Posterior cingulate gyrus (tissue), 11 donors: ENCODE measurements at places on chromosomes 3 and 15.
A peak's percentile ranks its signal among the peaks of the same experiment; 100 is the strongest.

GRCh38 chr3:154758109-154758868 is 321.8 kb upstream of the MME start:
- DNase-seq, result no peak

DNA sequence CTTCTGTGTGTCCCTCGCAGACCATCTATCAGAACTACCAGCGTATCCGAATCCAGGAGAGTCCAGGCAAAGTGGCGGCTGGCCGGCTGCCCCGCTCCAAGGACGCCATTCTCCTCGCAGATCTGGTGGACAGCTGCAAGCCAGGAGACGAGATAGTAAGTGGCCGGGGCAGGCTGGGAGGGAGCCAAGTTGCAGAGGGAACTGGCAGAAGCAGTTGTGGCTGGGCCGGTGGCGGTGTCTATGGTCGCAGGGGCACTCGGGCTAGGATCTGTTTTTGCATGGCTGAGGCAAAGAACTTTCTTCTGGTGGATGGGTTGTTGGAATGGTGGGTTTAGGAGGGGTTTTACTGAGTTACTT is 10.1 kb downstream of the MCM2 start:
- peak; percentile 69 for DNase-seq

DNA sequence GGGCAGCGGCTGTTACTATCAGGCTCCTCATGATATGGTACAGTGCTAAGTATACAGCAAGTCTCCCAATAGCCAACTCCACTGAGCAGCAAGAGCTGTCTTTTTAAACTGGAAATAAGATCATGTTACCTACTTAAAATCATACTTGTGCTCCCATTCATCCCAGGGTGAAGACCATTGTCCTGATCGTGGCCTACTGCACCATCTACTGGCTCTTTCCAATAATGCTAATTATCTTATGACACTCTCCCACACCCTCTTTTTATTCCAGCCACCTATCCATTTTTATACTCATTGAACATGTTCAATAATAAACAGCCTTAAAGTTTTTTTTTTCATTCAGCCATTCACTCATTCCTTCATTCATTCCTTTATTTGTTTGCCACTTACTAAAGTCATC is 117.7 kb downstream of the GBE1 start:
- DNase-seq, result no peak

GRCh38 chr3:179801856-179802255 is 149.0 kb downstream of the USP13 start:
- no peak for DNase-seq

DNA sequence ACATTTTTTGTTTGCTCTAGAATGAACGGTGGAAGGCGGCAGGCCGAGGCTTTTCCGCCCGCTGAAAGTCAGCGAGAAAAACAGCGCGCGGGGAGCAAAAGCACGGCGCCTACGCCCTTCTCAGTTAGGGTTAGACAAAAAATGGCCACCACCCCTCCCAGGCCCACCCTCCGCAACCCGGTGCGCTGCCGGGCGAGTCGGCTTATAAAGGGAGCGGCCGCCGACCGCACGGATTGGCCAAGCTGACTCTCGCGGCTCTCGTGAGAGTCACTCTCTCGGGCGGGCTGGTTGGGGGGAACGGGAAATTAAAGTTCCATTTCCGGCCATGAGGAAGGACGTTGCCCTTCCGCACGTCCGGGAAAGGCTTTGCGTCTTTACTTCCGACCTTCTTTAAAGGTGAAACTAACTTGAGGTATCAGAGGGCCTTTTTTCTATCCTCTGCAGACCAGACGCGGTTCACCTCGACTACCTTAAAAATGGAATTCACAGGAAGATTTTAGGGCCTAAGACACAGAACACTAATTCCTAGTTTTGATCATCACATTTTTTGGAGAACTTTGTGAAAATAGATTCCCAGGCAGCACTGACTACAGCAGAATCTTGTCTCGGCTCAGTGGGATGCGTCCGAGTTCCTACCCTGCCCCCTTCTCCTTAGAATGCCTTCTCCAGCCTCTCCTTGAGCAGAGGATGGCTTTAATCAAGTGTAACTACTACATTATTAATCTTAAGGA is at the start of gene TERC:
Gene TERC (minus strand): TSS at position 179 of the 731 bp plus-strand sequence.
- DNase-seq, result peak; percentile 93

DNA sequence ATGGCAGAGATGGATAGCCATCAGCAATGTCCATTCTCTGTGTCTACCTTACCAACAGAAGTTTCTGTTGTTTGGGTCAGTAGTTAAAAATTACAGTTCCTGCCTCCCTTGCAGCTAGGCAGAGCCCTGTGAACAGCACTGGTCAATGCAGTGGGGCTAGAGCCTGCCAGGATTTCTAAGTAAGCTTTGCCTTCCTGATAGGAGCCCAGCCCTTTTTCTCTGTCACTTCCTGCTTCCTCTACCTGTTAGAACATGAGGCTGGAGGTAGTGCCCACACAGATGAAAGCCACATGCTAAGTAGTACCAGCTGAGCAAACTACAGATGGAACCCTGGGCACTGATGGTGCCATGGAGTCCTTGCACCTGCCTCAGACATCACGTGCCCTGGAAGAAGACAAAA is 45.0 kb downstream of the MGLL start:
- no peak for DNase-seq

DNA sequence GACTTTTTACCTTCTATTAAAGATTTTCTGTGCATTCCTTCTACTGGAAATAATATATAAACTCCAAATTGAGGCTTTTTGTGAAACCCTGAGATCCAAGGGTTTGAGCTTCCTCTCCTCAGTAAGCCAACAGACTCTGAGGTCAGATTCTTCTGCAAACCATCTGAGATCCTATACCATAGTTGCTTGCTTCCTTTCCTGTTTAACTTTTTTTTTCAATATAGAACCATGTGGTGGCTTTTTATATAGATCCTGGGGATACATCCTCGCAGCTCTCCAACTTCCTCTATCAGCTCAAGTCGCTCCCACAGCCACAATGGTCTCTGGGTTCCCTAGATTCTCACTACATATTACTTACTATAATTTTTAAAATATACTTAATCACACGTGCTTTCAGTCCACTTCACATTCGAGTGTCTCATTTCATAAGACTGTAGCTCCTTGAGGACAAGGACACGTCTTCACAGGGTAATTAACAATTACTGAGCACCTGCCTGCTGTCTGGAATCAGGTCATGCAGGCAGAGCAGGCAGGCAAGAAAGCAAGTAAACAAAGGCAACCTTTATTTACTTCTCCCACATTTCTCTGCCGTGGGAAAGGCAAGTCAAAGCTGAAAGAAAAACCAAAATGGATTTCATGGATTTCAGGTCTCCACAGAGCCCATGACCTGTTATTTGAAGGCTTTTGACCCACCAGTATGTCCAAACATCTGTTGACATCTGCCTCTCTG is 941.5 kb downstream of the FHIT start:
- DNase-seq, result no peak

GRCh38 chr15:97648728-97649127 is 311.8 kb upstream of the ARRDC4 start:
- DNase-seq, result no peak

- no peak for DNase-seq
Observed at GRCh38 chr3:196073255-196073753, 8.6 kb downstream of the TFRC start.

GRCh38 chr15:38263251-38263650 is 10.6 kb downstream of the SPRED1 start:
- DNase-seq, result no peak

DNA sequence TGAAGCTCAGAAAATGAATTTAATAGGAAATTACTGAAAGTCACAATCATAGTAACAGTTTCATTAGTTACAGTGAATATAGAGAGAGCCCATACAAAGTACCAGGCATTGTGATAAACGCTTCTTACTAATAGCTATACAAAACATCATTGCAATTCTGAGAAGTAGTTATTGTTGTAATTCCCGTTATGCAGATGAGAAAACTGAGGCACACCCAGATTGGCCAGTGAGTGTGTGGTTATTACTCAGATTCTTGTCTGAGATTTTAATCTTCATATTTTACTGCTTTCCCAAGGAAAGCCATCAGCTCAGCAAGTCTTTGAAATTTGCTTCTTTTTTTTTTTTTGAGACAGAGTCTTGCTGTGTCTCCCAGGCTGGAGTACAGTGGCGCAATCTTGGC is 14.3 kb downstream of the FLNB start:
- no peak for DNase-seq

DNA sequence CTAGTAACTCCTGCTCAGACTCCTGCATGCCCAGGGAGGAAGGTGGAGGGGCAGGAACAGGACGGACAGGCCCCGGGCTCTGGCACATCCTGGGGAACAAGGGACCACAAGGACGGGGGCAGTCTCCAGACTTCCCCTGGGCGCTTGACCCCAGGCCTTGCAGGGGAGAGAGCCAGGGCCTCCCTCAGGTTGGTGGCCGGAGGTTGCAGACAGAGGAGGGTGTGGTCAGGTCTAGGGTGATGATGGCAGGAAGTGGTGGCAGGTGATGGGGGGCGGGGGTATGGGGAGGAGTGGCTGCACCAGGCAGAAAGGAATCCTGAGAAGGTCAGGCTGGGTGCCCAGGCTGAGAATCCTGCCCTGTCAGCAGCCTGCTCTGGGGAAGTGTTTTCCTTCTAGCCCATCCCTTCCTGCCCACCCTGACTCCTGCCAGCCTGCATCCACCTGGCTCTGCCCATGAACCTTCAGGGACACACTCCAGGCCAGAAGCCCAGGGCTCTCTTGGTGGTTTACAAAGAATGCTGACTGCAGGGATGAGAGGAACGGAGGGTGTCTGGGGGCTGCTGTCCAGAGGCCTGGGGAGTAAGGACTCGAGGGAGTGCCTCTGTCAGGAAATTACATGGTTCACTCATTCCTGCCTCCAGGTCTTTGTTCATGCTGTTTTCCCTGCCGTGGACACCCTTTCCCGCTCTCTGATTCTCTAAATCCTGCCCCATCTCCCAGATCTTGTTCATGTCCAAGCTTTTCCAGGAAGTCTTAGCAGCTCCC is 15.8 kb downstream of the LOXL1 start:
- DNase-seq, result peak; percentile 59
